ENCODE measurements at places on chromosomes 2 and 18.

GRCh38 chr2:136327162-136327852, 209.4 kb upstream of the CXCR4 start:
- DNase-seq, result peak; percentile 62

GRCh38 chr2:239271471-239271870, 129.3 kb downstream of the HDAC4 start:
- no peak for DNase-seq

- DNase-seq, result no peak
Observed at GRCh38 chr18:2304378-2305175, 266.7 kb downstream of the METTL4 start.

DNA sequence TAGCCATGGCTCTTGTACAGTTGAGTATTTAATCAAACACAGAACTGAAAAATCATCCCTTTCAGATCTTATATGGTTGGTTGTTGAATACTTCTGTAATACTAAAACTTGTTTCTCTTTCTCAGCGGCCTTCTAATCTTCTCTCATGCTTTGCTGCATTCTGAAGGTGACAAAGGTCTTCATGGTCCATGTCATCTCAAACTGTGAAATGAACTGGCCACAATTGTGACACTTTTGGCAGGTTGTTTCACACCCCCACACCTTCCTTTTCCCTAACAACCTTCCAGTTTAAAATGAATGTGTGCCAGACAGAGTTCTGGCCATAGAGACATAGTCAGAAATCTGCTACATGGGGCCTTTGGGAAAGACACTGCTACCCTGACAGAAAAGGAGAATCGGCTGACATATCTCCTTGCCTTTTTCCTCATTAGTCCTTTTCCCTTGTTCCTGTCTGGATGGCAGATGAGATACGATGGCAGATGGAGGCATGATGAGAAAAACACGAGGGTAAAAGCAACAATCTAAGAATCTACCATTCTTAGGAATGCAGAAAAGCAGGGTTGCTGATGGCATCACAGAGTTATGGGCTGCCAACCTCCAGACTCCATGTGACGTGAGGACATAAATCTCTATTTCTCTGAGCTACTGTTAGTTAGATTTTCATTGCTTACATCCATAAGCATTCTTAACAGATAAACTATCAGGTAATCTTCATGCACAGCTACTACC, 106.5 kb downstream of the PIGN start:
- no peak for DNase-seq

- DNase-seq, result no peak
Observed at GRCh38 chr18:60639836-60640235, 267.3 kb upstream of the MC4R start.

- DNase-seq, result no peak
Observed at GRCh38 chr2:187050409-187050998, 201.5 kb upstream of the ZSWIM2 start.

- DNase-seq, result no peak
Observed at GRCh38 chr2:201358684-201359083, 1.5 kb upstream of the FLACC1 start.

GRCh38 chr2:191041418-191042161, 27.6 kb upstream of the STAT1 start:
- no peak for DNase-seq

DNA sequence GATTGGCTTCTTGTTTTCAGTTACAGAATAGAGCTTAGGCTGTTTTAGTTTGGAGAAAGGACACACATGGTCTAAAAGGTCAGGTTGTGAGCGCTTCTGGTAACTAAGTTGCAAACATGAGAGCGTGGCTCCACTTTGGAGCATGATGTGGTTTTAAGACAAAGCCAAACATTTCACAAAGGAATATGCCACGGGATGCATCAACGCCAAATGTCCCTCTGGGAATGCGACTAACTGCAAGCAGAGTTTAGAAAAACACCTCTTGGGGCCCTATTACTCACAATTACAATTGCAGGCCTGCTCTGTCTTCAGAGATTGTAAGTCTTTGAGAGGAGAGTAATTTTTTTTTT, 25.4 kb downstream of the MYO7B start:
- no peak for DNase-seq

DNA sequence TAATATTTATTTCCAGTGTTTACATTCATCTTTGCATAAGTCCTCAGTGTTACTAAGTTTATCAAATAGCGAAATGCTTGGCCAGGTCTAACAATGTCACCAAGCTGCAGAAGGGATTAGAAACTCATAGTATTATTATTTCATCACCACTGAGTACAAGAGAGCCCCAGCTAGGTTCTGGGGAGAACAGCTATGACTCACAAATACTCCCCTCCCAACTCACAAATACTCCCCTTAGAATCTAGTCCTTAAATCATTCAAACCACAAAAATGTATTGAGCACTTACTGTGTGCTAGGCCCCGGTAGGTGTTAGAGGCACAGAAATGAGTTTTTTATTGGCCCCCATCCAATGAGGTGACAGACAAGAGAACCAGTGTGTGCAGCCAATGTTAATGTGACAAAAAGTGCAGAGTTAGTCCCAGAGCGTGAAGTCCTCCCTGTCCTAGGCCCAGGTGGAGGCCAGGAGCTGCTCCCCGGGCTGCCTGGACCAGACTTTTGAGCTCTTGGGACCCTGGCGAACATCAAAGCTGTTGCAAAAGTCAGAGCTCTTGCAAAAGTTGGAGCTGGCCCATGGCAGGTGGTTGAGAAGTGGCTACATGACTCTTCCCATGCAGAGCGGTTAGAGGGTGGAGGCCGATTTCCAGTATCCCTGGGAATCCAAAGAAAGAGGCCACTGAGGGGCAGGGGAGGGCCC, 9.8 kb downstream of the STEAP3 start:
- no peak for DNase-seq

GRCh38 chr18:3525870-3526420, 76.0 kb downstream of the TGIF1 start:
- no peak for DNase-seq

DNA sequence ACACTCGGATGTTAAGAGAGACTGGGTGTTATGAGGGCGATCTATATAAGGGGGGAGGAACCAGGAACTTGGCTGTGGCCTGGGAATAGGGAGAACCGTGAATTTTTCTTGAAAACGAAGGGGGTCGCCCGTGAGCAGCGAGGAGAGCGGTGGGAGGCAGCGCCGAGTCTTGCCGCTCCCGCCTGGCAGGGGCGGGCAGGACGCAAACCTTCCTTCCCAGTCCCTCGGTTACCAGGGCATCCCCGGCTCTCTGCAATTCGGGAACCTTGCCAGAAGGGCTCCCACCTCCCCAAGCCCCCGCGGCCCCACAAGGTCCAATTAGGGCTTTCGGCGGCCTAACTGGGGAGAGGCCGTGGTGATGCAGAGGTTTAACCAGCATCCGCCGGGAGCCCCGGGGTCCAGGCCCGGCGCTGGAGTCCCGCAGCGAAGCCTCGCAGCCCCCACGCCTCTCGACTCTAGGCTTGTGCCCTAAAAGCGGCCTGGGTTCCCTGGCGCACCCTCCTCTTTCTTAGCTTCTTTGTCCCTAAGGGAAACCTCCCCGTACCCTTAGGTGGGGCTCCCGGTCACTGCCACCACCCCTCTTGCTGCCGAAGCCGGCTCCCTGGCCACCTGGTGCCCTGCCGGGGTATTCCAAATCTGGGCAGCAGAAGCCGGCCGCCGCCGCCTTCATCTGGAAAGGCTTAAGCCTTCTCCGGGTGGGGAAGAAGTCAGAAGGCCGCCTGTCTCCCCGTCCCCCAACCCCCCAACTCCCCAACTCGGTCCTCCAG, 680 bp upstream of the FHOD3 start:
- no peak for DNase-seq

DNA sequence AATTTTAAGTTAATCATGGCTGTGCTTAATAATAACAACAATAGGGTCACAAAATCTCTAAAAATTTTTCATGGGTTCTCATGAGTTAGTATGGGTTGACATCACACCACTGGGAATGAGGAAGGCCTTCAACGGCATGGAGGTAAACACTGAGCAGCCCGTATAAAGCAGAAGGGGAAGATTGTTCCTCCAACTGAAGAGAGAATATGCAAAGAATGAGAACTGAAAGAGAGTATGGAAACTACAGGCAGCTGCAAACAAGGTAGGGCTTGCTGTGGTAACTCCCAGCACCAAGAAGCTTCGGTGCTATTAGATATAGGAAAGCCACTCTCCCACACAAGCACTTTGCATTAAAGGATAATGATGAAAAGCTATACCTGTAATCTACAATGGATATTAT, 1242.3 kb upstream of the CELF4 start:
- DNase-seq, result no peak

DNA sequence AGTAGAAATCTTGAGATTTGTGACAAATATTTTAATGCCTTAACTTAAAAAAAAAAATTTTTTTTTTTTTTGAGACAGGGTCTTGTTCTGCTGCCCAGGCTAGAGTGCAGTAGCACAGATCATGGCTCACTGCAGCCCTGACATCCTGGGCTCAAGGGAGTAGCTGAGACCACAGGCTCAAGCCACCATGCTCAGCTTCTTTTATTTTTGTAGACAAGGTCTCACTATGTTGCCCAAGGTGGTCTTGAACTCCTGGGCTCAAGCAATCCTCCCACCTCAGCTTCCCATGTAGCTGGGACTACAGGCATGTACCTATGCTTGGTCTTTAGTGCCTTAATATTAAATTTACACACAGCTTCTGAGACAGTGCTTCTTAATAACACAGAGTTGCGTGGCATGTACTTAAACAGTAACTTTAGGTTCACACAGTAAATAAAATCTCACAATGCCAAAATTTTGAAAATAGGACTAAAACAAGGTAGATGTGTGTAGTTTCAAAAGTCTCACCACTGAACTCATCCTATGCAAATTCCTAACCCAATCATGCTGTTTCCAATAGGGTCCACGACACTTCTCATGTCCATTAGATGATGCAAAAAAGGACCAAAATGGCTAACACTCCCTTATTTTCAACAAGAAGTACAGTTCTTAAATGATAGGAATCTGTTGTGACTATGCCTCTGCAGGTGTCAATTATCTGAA, 4.1 kb downstream of the HSPD1 start:
- no peak for DNase-seq

GRCh38 chr2:177315364-177315763, 50.8 kb upstream of the NFE2L2 start:
- no peak for DNase-seq

DNA sequence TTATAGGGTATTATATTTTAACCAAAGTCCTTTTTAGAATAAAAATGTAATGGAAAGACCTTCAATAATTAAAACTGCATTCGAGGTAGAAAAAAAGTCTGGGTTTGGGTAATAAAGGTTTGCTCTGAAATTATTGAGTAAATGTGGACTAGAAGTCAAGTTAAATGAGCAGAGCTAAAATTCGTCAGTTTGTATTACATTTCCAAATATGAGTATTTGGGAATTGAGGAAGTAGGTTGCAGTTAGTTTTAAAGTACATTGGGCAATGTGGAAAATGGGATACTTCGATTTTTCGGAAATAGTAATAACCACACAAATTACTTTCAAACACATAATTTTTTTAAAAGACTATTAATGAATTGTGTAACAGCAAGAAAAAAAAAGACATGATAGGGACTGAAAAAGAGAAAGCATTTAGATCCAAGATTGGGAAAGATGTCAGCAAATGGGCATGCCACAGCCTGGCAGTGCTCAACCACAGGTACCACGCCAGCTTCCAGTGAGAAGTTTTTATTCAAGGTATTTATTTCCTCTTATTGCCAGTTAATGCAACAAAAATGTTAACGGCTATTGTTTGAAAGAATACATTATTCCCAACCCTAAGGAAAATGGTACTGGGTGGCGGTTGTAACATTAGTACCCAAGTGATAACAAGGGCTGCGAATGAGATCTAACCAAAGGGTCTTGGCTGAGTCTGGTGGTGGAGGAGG, 50.0 kb downstream of the TTC39C start:
- DNase-seq, result no peak

- no peak for DNase-seq
Observed at GRCh38 chr2:237647176-237648015, 20.0 kb downstream of the LRRFIP1 start.

DNA sequence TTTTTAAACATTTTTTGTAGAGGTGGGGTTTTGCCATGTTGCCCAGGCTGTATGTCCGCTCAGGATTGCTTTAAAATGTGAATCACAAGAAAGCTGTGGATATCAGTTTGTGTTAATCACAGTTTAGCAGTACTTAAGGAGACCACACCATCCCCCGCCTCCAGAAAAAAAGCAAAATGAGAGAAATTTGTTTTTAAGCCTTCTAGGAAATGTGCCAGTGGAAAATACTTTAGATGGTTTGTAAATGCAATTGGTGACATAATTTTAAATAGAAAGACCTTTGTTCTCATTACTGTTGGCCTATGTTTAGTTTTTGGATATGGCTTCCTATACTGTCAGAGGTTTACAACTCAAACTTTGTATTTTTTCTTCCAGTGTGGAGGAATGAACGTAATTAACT, 27.0 kb downstream of the GCA start:
- no peak for DNase-seq

- no peak for DNase-seq
Observed at GRCh38 chr2:168231609-168232241, 15.7 kb downstream of the STK39 start.

DNA sequence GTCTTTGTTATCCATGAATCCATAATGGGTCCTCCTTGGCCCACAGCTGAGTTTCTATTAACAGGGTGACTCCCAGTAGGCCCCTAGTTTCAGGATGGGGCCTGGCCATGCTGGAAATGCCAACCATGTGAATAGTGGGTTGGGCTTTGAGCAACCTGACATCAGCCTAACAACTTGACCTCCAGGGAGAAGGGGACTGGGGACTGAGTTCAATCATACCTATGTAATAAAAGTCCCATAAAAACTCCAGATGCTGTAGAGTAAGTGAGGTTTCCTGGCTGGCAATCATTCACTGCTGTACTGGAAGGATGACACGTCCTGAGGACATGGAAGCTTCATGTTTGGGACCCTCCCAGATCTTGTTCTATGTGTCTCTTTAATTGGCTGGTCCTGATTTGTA, 7.9 kb downstream of the REV1 start:
- DNase-seq, result no peak

DNA sequence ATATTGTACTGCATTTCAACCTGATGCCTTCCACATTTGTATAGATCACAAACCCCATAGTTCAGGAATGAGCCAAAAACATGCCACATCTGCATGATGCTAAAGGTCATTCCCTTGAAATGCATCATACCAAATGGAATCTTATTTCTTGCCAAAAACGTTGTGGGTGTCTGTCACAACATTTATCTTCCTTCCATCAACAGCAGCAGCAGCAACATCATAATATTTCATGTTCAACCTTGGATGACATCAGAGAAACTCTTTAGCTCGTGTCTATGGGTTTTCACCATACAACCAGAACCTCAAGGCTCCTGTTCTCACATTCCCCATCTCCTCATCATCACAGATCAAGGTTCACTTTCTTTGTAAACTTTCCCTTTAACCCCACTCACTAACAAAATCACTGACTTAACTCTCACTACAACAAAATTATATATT, 221.3 kb upstream of the CTAGE1 start:
- DNase-seq, result no peak

DNA sequence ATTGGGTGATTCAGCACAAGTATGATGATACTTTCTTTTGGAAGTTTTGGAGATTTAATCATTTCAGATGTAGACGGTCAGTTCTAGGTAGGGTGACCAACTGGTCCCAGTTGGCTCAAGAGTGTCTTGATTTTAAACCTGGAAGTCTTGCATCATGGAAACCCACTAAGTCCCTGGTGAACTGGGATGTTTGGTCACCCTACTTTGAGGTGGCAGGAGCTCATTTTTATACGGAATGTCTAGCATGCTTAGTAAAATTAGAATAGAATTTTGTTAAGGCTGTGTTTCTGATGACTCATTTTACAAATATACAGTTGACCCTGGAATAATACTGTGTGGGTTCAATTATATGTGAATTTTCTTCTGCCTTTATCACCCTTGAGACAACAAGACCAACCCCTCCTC, 61.5 kb upstream of the DOCK10 start:
- no peak for DNase-seq

Measured in natural killer cell treated with Interleukin-12 subunit alpha and Interleukin-12 subunit beta and Interleukin-15 and Interleukin-18, amount 100 ng/mL, for 72 hours (primary cell).